ENCODE measurements at places on chromosomes 7 and 10.

GRCh38 chr7:142568435-142569097 lies 180.7 kb upstream of the PRSS1 start:
- DNase-seq: no peak

- DNase-seq: no peak
Measured at GRCh38 chr10:70078329-70078728, 25.7 kb downstream of the MACROH2A2 start.

DNA sequence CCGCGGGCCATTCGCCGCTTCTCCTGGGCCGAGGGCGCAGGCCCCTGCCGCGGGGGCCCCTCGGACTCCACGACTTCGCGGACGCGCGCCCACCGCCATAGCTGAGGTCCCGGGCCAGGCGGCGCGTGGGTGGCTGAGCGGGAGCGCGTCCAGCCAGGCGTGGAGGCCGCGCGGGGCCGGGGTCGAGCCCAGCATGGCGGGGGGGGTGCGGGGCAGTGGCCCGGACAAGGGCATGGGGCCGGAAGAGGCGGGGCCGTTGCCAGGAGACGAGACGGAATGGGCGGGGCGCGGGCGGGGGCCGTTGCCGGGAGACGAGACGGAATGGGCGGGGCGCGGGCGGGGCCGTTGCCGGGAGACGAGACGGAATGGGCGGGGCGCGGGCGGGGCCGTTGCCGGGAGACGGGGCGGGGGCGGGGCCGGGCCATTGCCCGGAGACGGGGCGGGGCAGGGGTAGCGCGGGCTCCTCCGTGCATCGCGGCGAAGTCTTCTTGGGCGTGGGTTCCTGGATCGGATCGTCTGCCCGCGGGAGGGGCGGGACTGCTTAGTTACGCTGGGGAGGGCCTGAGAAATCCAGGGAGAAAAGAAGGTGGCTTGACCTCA lies 14.8 kb downstream of the ADAM8 start:
- no peak for DNase-seq

DNA sequence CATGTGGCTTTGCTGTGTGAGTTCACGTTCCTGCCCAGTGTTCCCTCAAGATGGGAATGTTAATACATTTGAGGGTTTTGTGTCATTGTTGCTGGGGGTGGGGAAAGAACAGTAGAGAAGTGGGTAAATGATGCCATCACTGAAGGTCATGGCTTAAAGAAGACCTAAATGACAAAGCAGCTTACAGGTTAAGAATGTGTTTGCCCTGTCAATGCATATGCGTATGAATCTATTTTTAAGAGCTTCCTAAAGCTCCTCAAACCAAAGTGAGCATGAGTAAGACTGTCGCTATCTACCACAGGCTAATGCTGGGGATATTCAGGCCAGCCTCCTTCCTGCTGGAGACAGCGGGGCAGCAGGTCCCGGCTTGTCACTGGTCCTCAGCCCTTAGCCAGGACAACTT lies 162.9 kb downstream of the CREB5 start:
- no peak for DNase-seq

- DNase-seq: no peak
Measured at GRCh38 chr10:3772361-3773171, 12.4 kb downstream of the KLF6 start.

- no peak for DNase-seq
Measured at GRCh38 chr10:36220151-36220550, 578.1 kb upstream of the FZD8 start.

DNA sequence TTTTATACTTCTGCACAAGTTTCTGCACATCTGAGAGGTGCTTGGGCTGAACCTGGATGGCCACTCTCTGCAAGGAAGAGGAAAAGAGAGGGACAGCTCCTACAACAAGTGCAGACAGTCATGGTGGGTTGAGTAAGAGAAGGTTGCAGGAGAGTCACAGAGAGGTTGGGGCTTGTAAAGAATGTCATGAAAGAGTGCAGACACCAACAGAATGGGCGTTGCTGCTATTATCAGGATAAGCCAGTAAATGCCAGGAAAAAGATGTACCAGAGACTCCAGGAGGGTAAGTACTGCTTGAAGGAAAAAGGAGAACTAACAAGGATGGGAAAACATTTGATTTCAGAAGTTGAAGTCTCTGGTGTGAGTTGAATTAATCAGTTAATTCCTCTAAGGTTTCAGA lies 77.8 kb upstream of the NRP1 start:
- no peak for DNase-seq

- DNase-seq: peak; percentile 34
Measured at GRCh38 chr10:28367929-28368484, 65.1 kb upstream of the MPP7 start.

DNA sequence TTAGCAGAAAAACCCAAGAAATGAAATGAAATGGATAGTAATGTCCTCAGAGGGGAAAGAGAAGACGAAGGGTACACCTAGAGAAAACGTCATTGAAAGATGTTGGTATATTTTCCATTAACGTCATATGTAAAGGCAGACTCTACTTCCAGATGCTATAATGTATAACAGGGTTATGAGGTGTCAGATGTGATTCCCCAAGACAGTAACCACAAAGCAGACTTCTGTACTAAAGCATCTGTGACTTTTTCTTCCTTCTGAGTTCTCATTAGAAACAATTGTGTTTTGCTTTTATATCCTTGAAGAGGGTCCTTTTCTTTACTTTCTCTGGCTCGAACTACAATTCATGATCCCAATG lies 37.4 kb downstream of the LRRC72 start:
- no peak for DNase-seq

DNA sequence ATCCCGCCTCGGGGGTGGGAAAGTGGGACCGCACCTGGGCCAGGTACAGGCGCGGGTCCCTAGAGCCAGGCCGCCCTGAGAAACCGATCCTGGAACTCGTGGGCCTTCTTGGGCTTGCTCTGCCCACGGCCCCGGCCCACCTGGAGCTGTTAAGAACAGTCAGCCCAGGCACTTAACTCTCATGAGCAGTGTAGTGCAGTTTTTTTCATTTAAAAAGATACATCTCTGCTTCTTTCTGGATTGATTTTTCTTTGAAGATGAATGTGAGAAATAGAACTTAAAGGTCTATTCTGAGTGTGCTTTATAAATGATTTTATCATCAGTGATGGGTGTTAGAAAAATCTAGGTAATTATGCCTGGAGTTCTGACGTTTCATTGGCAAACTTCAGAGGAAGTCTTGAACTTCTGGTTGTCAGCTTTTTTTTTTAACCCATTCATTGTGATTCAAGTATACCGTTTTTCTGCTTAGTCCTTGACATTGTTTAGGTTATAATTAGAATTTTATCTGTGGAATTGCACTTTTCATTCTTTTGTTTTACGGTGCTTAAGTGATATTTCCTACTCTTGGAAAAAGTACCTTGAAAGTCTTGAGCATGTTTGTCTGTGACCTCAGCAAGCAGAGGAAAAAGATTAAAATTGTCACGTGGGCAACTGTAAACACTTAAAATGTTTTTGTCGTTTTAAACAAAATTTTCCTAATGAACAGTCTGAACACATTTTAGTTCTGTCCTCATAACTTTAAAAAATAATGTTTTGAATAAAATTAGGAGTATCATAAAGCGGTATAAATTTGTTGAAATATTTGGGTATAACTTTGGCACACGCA lies 906 bp downstream of the CDK1 start:
- DNase-seq: peak; percentile 12

DNA sequence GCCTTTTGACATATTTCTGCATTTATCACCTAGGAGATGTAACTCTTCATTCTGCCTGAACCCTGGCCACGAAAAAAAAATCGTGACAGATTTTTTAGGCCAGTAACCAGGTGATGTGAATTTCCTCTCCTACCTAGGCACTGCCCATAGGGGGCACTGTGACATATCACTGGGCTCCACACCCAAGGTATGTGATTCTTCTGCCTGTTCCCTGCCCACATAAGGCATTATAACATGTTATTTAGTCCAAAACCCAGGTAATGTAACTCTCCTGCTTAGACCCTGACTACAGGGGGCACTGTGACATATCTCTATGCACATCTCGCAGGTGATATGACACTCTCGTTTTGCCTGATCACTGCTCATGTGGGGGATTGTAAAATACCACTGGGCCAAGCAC lies 29.5 kb upstream of the ZNF107 start:
- no peak for DNase-seq

DNA sequence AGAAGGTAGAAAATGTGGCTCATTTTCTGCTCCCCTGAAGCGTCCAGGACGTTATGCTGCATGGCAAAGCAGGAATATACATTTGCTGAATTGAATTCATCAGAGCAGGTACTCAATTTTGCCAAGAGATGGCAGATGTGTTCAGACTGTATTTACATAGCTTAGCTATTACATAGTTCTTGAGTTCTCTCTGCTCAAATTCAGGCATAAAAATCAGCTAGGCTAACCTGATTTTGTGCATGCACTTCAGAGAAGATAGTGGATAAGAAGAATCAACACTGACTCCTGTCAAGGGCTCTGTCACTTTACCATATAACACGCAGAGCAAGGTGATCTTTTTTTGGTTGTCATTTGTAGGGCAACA lies 209.2 kb upstream of the FAM3C start:
- DNase-seq: peak; percentile 11

DNA sequence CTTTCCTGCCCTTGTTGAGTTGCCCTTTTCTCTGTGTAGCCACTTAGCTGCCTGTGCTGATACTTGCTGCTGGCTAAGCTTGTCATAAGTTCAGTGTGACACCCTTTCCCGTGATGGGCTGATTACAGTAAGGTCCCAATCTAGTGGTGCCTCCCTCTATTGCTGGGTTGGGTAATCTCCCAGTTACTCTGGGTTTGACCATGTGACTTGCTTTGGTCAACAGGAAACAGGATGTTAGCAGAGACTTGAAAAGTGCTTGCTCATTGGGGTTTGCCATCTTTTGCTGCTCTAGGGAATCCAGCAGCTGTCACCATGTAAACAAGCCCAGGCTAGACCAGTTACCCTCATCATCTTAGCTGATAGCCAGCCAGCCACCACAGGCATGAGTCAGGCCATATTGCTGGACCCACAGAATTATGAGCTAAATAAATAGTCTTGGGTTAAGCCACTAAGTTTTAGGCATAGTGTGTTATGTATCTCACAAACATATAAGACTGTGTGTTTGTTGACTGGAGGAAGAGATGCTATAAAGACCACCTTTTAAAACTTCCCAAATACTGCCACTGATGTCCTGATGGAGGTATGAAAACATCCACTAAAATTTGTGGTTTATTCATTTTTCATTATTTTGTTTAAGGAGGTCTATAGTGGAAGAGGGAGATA lies 4.0 kb upstream of the LEP start:
- DNase-seq: no peak
